ENCODE measurements at places on chromosomes 2 and 18.

GRCh38 chr2:233801357-233802131 lies 23.4 kb downstream of the MROH2A start:
- no peak for DNase-seq

GRCh38 chr2:160576054-160576499 lies 82.5 kb upstream of the RBMS1 start:
- no peak for DNase-seq

DNA sequence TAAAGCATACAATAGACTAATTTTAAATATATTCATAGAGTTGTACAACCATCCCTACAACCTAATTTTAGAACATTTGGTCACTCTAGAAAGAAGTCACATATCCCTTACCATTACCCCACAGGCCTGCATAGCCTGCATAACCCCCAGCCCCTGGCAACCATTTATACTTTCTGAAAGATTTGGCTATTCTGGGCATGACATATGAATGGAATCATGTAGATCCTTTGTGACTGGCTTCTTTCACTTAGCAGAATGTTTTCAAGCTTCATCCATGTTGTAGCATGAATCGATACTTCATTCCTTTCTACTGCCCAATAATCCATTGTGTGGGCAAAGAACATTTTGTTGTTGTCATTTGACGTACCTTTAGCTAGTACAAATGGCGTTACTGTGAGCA lies 151.5 kb downstream of the WDSUB1 start:
- no peak for DNase-seq

GRCh38 chr2:232779934-232780333 lies 3.6 kb upstream of the KCNJ13 start:
- DNase-seq: no peak

DNA sequence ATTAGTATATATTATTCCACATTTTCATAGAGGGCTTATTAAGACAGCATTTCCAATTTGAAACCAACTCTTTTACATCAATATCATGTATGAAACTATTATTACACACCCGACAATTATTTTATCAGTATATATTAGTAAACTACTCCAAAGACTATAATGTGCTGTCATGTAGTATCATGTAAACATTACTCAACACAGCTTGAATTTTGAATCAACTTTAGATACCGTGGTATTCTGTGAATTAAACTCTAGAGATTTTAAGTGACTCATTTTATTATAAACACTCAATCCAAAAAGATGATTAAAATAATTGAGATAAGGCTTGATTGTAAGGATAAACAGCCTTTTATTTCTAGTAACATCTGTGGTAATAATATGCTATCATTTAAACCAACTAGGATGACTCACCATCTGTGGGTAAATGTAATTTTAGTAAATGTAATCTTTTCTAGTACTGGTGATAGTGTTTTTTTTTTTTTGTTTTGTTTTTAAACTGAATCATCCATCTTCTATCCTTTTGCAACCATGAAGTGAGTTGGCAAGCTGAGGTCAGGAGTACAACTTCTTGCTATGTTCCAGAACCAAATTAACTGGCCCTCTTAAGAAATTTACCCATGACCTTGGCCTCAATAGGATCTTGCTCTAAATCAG lies 144.3 kb upstream of the SMAD7 start:
- no peak for DNase-seq

DNA sequence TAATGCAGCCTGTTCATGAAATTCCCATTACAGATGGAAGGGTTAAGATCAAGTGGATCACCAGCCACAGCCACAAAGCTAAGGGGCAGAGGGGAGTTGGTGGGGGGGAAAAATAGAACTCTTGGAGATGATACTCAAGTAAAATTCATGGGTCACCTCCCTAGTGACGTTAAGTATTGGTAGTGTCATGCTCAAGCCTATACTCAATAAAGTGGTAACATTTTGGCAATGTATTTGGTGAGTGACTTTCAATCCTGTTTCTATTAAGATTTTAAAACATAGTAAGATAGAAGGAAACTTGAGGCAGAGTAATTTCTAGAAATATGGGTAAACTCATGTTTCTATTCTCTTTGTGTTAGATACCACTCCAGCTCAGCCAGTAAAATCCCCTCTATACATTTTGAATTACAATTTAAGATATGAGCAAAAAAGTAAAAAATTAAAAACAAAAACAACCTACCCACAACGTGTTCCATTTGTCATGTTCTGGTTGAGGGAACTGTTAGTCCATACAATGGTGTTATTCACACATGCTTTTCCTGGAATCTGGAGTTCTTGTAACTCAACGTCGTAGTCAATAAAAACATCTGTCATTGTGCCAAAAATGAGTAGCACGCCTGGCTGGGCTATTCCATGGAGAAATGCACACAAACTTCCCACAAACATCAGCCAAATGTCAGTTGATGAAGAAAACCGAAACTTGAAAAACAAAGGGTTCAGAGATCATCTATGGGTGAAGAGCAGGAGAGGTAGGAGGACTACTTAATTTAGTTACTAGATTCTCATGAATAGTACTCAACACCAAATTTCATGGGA lies 18.1 kb downstream of the ABCB11 start:
- DNase-seq: no peak

DNA sequence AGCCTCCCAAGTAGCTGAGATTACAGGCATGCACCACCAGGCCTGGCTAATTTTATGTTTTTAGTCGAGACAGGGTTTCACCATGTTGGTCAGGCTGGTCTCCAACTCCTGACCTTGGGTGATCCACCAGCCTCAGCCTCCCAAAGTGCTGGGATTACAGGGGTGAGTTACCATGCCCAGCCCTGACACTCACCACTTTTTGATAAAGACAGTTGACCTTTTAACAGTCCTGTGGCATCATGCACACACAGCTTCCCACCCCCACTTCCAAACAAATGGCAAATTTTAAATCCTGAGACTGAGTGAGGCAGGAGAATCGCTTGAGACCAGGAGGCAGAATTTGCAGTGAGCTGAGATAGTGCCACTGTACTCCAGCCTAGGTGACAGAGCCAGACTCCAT lies 6.2 kb upstream of the DNAJB2 start:
- no peak for DNase-seq

DNA sequence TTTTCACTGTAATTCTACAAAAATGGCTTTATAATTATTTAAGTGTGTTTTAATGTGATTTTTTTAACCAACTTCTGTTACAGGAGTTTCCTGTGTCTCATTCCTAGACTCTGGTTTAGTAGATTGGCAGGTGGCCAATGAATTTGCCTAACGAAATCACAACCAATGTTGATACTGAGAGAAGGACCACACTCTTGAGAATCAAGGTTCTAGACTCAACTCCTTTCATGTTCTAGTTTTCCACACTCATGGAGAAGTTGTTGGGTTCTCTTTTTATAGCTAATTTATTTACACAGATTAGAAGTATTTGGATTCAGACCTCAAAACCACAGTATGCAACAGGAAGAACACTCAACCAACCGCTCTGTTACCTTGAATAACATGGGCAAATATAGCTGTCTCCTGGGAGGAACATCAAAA lies 22.6 kb upstream of the USP34 start:
- DNase-seq: peak; percentile 22

- no peak for DNase-seq
Measured at GRCh38 chr2:86344404-86344803, 7.0 kb upstream of the REEP1 start.

GRCh38 chr2:31347750-31348149 lies 66.8 kb downstream of the XDH start:
- DNase-seq: no peak

GRCh38 chr18:11316546-11316945 lies 167.2 kb upstream of the PIEZO2 start:
- no peak for DNase-seq

- DNase-seq: no peak
Measured at GRCh38 chr2:231176066-231176465, 22.4 kb upstream of the ARMC9 start.

GRCh38 chr2:222179592-222179991 lies 119.2 kb downstream of the PAX3 start:
- no peak for DNase-seq

Measured in stimulated activated CD4-positive, alpha-beta T cell treated with anti-CD3 and anti-CD28 coated beads, Interleukin-4, amount 100 ng/mL, for 48 hours (primary cell).